ENCODE measurements at places on chromosomes 2 and 18.

- no peak for DNase-seq
Observed at GRCh38 chr2:3420769-3421397, 41.4 kb downstream of the TRAPPC12 start.

- DNase-seq: no peak
Observed at GRCh38 chr2:197092431-197092830, 165.9 kb upstream of the PGAP1 start.

DNA sequence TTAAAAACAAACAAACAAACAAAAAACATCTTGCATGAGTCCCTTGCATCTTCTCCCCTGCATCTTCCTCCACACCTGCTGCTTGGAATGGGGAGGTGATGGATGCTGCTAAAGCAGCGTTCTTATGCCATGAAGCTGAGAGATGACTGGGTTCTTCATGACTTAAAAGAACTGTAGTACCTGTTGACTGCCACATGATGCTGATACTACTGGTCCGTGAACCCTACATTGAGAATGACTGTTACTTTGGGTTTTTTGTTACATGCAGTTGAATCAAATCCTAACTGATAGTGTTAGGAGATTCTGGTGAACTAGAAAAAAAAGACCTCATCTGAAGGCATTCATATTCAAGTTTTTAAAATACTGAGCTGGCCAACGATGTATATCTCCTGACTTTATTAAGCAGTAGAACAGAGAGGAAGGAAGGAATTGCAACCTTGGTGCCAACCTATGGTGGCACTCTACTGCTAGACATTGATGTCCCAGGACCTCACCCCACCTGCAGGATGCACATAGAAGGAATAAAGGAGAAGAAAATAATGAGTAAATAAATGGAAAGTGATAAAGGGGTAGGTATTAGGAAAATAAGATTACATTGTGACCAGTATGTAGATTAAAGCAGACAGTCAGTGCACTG lies 63.2 kb upstream of the SPAG16 start:
- no peak for DNase-seq

DNA sequence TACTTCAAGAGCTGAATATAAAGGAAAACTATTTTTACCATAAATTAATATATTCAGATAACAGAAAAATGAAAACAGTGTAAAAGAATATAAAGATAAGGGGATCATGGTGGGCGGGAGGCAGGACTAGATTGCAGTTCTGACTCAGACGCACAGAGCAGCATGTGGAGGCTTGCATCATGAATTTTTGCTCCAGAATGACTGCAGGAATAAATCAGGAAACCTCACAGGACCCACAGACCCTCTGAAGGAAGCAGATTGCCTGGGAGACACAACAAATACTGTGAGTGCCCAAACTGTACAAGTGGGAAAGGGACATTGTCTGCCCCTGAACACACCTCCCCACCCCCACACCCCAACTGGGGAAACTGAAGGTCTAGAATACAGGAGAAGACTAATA lies 19.2 kb upstream of the SIGLEC15 start:
- DNase-seq: no peak

GRCh38 chr2:31296641-31297287 lies 62.8 kb downstream of the EHD3 start:
- no peak for DNase-seq

DNA sequence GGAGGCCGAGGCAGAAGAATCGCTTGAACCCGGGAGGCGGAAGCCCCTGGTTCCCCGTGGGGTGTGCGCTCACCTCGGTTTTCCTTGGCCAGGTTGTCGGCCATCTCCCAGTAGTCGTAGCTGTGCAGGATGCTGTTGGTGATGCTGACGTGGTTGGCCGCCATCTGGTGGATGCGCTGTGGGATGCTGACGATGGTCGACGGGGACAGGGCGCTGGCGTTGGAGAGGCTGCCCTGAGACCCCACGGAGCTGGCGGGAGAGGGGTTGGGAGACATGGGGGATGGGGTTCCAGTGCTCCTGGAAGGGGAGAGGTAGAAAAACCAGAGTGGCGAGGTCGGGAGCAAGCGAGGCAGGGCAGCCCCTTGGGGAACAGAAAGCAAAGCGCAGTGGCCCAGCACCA lies 64.4 kb upstream of the REV1 start:
- no peak for DNase-seq

All from activated effector memory CD4-positive, alpha-beta T cell treated with anti-CD3 and anti-CD28 coated beads, Interleukin-2, amount 50 U/mL, for 16 hours (primary cell).